ENCODE measurements at places on chromosomes 6 and 20. TPM values are rescaled to one million over a fixed set of nuclear protein-coding genes. Genes with fewer than 3 reads are reported as not detected.

OLIG3 gene
- total RNA-seq: not detected

JPH2 gene
- 76.8 TPM for total RNA-seq

TMEM244 gene
- 0.22 TPM for total RNA-seq

DCDC2 gene
- 0.04 TPM for total RNA-seq

LGSN gene
- not detected for total RNA-seq

MMP24 gene
- 0.27 TPM for total RNA-seq

CDC5L gene
- total RNA-seq: 27.5 TPM

ZBTB22 gene
- 14.0 TPM for total RNA-seq

UQCC2 gene
- 99.9 TPM for total RNA-seq

RAET1G gene
- total RNA-seq: 0.09 TPM

SYTL3 gene
- total RNA-seq: 7.8 TPM

IRF4 gene
- 1.8 TPM for total RNA-seq

NQO2 gene
- 16.1 TPM for total RNA-seq

SPATA25 gene
- total RNA-seq: 5.7 TPM

ZNF391 gene
- total RNA-seq: 3.0 TPM

TDRD6 gene
- 0.22 TPM for total RNA-seq

NKX2-2 gene
- total RNA-seq: 0.04 TPM

NOL7 gene
- total RNA-seq: 49.7 TPM

SLC39A7 gene
- 66.1 TPM for total RNA-seq

SMPDL3A gene
- 10.2 TPM for total RNA-seq

HIVEP1 gene
- total RNA-seq: 17.1 TPM

TTLL9 gene
- total RNA-seq: 0.09 TPM

DSP gene
- total RNA-seq: 1.4 TPM

CCN6 gene
- total RNA-seq: 0.09 TPM

Measured in muscle of leg (tissue), 16 donors.